Stimulated activated naive B cell treated with anti-CD40 and anti-IgM and Interleukin-4, amounts not matched to agents 10 μg/mL and 1 μg/mL and 100 μg/mL, for 72 hours (primary cell): ENCODE measurements at places on chromosomes 11 and 22.
A peak's percentile ranks its signal among the peaks of the same experiment; 100 is the strongest.

GRCh38 chr11:19241260-19242178, 774 bp upstream of the E2F8 start:
- no peak for DNase-seq

- no peak for DNase-seq
Measured at GRCh38 chr11:111206472-111206871, 39.1 kb upstream of the POU2AF2 start.

- no peak for DNase-seq
Measured at GRCh38 chr22:49405590-49405989, 422.1 kb downstream of the BRD1 start.

DNA sequence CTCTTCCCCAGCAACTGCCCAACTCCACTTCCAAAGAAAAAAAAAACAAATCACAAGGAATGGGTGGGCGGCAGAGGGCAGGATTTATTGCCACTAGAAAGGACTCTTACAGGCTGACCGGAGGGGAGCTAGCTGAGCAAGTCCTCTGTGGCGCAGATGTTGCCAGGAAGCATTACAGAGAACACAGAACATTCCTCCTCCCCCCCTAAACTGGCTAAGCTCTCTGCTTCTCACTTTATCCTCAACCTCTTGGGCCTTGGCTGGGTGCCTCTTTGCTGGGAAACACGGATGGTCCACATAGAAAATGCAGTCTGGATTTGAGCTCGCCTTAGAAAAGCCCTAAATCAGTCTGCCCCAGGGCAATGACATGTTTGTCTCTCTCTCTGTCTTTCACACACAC, 12.6 kb upstream of the FJX1 start:
- DNase-seq = no peak

- DNase-seq = no peak
Measured at GRCh38 chr11:120231963-120232362, 8.0 kb upstream of the POU2F3 start.

DNA sequence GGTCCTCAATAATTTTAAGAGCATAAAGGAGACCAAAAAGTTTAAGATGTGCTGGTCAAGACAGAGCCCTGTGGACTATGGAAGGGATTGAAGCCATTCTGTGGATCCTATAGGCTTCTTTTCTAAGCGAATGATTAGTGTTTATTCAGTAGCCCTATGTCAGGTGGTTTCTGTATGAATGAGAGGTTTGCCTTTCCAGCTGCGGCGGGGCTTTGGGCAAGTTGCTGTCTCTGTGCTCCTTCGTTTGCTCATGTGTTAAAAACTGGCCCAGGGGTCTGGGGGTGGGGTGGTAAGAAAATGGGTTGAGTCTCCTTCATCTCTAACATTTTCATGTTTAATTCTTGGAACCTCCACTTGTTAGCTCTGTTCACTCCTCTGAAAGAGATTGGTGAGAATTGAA, 105.3 kb downstream of the PTPRJ start:
- DNase-seq = no peak

- no peak for DNase-seq
Measured at GRCh38 chr11:119480380-119481020, 57.5 kb upstream of the THY1 start.

DNA sequence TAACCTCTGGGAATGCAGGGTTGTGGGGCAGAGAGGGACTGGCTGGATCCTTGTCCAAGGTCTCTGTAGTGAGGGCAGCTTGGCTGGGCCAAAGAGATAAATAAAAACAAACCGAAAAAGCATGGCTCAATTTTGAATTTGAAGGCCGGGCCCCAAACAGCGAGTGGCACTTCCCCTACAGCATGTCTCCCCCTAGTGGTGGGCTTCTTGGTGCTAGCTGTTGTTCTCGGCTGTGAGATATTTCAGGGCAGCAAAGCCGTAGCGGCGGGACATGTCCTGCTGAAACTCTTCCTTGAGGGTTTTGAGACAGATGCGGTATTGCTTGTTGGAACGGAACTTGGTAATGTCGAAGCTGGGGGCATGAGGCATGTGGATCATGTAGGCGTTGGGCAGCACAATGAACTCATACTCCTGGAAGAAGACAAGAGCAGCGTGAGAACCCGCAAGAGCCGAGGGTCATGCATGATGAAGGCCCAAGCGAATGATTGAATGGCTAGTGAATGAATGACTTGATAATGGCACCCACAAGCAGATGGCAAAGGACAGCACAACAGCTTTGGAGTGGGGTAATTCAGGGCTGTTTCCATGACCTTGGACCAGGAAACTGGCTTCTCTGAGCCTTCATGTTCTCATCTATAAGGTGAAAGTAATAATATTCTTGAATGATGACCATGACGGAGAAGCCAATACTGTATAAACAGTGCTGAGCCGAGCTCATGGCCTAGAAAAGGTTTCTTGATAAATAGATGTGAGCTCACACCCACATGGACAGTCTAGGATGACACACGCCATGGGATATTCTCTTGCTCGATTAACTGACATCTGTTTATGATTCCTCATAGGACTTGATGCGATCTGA, 216.3 kb upstream of the SYN3 start:
- DNase-seq = peak; percentile 15

DNA sequence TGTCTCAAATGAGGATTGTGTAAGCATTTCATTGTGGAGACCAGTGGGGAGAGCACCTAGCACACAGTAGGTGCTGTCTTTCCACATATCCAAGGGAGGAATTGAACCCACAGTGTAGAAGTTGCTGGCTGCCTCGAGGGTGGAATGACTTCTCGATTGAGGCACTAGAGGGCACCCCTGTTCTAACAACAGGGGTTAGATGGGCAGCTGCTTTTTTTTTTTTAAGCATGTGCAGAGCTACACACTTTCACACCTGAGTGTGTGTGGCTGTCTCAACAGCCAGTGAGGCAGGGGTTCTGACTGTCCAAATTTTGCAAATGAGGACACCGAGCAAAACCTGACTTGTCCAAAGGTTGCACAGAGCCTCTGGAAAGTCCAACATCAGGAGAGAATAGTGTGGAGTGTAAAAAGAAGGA, 118.2 kb upstream of the CRYBB3 start:
- no peak for DNase-seq

- no peak for DNase-seq
Measured at GRCh38 chr11:93160808-93161207, 37.0 kb downstream of the SLC36A4 start.

- no peak for DNase-seq
Measured at GRCh38 chr11:23010790-23011335, 150.6 kb upstream of the CCDC179 start.

DNA sequence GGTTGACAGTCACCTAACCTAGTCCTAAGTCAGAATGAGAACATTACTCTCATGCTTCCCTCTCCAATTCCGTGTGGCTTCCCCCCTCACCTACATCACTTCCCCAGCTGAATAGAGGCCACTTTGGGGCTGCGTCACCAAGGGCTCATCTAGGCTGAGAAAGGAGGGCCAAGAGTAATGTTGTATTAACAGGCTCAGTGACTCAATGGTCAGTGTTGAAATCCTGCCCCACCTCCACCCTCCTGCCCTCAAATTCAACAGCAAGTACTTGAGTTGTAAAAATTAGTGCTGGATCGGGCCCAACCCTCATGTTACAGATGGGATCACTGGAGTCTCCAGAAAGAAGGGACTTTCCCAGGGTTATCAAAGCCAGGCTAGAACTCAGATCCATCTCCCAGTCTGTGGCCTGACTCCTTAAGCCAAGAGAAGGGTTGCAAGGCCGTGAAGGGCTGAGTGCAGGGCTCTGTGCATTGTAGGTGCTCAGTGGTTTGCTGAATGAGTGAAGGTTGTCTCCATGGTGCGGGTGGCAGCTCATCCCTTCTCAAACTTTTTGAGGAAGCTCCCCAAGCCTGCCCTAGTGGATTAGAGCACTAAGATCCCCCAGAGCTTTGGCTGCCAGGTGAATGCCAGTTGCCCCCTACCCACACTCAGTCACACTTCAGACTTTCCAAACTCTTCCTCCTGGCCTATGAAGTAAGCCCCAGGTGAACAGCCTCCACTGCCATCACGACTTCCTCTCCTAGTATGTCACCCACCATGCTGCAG, 3.2 kb downstream of the DGAT2 start:
- no peak for DNase-seq

GRCh38 chr11:59854871-59855270, 9.6 kb upstream of the CBLIF start:
- no peak for DNase-seq

DNA sequence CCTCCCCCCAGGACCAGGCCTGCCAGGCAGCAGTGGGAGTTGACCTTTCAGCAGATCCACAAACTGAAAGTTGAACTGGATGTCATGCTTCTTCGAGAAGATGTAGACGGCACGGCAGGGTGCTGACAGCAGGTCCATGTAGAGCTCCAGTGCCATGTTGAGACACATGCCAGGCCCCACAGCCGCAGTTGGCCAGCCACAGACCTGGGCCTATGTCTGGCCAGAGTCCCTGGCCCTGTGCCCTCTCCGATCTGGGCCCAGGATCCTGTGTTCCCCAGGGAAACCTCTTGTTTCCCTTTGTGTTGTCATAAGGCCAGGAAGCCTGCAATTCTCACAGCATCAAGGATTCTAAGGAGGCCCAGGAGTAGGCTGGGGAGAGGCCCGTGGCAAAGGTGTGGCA, at the start of gene GSTT4:
TSS of gene GSTT4 (minus strand) at position 253 of the 400 bp plus-strand sequence. CDS start at position 156, 97 bp downstream.
- DNase-seq = no peak

- DNase-seq = no peak
Measured at GRCh38 chr11:128424271-128424711, 163.1 kb downstream of the ETS1 start.

DNA sequence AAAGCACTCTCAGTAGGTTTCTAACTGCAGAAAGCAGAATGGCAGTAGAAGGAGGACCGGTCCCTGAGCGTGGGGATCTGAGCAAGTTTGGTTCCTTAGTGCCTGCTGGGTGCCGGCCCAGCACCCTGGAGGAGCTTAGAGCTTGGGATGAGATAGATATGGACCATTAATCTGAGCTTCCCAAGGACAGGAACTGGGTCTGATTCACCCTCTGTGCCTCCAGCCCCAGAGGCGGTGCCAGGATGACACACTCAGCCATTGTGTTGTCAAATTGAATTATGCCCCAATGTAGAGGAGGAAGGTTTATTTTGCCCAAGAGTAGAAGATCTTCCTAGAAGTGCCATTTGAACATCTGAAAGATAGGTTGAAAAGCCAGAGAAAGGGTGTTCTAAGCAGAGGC, 4.3 kb downstream of the ZC3H7B start:
- no peak for DNase-seq

DNA sequence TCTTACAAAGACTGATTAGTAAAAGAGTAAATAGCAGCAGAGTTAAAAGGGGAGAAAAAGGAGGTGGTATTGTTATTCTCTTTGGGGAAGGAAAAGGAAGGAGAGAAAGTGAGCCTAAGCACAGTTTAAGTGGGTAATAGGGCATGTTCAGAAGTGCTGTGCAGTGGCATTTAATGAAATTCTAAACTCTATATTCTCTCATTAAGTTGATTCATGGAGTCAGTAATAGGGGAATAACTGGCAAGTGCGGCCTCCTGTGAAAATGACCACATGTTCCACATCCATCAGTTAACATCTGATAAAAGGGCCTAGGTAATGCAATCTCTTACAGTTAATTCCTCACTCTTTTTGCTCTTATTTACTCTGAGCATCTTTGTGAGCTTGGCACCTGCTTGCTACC, 516.7 kb downstream of the JRKL start:
- no peak for DNase-seq

- DNase-seq = no peak
Measured at GRCh38 chr11:66851239-66851596, 5.6 kb upstream of the LRFN4 start.

GRCh38 chr22:47653921-47654320, 891.5 kb downstream of the TBC1D22A start:
- no peak for DNase-seq
